AG09319 (cell line): ENCODE measurements at places on chromosomes 3 and 15.

DNA sequence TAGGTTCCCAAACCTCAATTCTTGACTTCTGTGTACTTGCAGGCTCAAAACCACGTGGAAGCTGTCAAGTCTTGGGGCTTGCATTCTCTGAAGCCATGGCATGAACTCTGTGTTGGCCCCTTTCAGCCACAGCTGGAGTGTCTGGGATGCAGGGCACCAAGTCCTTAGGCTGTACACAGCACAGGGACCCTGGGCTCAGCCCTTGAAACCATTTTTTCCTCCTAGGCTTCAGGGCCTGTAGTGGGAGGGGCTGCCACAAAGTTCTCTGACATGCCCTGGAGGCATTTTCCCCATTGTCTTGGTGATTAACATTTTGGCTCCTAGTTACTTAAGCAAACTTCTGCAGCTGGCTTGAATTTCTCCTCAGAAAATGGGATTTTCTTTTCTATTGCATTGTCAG lies 135.4 kb downstream of the ATG7 start:
- no peak for DNase-seq

- DNase-seq: no peak
Measured at GRCh38 chr3:43316783-43317460, 30.6 kb downstream of the SNRK start.

GRCh38 chr3:36494461-36495109 lies 114.3 kb downstream of the STAC start:
- DNase-seq: peak; percentile 82

GRCh38 chr3:150905746-150906145 lies 507 bp upstream of the MINDY4B start:
- no peak for DNase-seq

GRCh38 chr15:31867536-31868442 lies 162.5 kb upstream of the CHRNA7 start:
- DNase-seq: peak; percentile 10

GRCh38 chr3:192260116-192261010 lies 467.0 kb downstream of the FGF12 start:
- DNase-seq: no peak

- no peak for DNase-seq
Measured at GRCh38 chr15:76209942-76210341, 101.3 kb downstream of the ETFA start.

GRCh38 chr3:178054471-178054870 lies 481.8 kb upstream of the KCNMB2 start:
- DNase-seq: no peak

- DNase-seq: no peak
Measured at GRCh38 chr3:194756791-194757325, 71.2 kb downstream of the FAM43A start.

GRCh38 chr3:122315619-122316018 lies 9.4 kb upstream of the CSTA start:
- DNase-seq: no peak

DNA sequence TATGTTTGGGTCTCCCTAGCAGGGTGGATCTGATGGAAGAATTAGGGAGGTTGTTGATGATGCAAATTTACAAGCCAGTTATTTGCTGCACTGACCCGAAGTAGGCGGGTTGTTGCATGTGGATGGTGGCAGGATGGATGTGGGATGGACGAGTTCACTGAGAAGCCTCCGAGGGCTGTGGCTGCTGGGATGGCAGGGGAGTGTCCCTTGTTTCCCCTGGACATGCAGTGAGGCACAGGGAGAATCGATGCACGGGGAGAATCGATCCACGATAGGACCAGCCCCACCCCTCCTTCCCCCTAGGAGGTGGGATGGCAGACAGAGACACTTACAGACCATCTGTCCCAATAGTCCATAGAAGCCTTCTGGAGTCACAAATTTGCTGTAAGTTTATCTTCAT lies 31.0 kb upstream of the KLF13 start:
- DNase-seq: no peak

DNA sequence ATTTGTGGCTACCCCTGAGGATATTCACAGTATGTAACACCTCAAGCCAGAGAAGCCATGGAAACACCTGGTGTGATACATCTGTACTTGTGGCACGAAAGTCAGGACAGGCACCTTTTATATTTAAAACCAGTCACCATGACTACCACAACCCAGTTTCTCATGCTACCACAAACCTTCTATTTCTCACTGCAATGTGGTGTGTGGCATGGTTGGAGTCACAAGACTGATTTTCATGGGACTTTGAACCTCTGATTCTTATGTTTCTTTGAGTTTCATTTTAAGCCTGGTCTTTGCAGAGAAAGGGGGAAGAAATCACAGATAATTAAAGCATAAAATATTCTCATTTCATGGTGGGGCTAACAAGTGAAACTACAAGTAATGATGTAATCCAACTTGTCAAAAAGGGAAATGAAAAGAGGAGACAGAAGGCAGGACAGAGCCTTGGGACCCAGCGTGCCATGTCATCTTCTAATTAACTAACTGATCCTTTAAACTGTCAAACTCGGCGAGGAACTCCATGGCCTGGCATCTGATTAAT lies 175.9 kb downstream of the PDZRN3 start:
- DNase-seq: no peak

DNA sequence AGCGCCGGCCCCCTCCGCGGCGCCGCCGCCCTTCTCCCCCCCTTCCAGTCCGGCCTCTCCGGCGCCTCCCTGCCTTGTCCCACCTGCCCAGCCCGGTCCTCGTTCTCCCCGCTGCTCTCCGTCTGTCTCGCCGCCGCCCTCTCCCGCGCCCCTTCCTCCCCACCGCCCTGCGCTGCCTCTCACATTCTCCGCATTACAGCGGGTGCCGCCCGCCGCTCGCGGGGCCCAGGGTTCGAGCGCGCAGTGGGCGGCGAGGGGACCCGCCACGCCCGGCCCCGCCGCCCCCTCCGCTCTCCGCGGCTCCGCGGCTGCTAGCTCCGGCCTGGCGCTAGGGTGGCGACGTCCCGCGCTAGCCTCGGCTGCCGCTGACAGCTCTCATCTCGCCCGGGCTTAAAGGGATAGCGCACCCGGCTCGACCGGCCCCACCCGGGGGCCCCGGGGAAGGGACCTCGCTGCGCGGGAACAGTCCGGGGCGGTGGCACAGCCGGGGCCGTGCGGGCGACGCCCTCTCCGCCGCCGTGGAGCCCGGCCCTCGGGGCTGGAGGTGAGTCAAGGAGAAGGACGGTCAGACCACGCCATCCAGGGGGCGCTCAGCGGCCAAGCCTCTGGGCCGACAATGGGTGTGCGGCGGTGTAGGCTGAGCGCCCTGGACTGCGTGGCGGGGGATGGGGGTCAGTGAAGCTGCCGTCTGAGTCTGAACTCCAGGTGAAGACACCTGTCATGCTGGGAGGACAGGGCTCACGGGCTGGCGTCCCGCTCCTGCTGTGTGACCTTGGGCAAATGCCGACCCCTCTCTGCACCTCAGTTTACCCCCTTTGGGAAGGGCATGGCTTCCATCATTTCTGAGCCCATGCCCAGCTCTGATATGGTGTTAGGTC lies 187.4 kb upstream of the LINGO1 start:
- no peak for DNase-seq

GRCh38 chr3:17551333-17551732 lies 191.1 kb downstream of the TBC1D5 start:
- peak; percentile 4 for DNase-seq

DNA sequence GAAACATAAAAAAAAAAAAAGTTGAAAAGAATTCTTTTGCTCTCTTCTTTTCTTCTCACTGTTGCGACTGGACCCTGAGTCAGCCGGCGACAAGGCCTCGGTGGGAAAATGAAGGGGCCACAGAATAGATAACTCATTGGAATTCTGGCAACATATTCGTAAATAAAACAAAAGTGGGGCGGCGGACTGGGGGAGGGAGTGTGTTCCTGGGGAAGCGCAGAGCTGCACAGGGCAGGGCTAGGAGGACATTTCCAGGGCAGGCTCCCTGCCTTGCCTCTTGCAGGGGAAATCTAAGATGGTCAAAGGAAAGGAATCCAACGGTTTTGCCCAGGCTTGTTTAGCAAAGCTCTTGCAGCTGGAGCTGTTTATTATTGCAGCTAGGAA lies 1042.8 kb upstream of the NR2F2 start:
- no peak for DNase-seq

GRCh38 chr3:62373215-62373614 lies at the start of gene FEZF2:
FEZF2 (minus strand) TSS chr3:62373550; CDS start chr3:62372868, 682 bp downstream.
- DNase-seq: no peak

- DNase-seq: no peak
Measured at GRCh38 chr3:195260280-195260905, 10.6 kb downstream of the XXYLT1 start.

DNA sequence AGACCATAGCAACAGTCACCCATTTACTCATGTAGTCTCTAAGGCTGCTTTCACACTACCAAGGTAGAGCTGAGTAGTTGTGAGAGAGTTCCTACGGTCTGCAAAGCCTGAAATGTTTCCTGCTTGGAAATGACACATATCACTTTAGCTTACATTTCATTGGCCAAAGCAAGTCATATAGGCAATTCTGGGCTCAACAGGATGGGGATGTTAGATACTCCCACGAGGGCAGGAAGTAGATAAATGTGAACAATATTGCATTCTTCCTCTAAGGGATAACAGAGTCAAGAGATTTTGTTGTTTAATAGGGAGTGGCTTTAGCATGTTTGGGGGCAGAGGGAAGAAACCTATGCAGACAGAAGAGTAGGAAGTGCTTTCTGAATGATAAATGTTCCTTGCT lies 355.6 kb upstream of the THRB start:
- DNase-seq: no peak

- no peak for DNase-seq
Measured at GRCh38 chr3:194714564-194714963, 28.9 kb downstream of the FAM43A start.

DNA sequence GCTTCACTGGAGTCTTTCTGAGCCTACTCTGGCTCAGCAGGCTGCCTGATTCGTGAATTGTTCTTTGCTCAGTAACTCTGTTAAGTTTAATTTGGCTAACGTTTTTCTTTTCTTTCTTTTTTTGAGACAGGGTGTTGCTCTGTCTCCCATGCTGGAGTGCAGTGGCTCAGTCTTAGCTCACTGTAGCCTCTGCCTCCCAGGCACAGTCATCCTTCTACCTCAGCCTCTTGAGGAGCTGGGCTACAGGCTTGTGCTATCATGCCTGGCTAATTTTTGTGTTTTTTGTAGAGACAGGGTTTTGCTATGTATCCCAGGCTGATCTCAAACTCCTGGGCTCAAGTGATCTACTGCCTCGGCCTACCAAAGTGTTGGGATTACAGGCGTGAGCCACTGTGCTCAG lies 165.0 kb downstream of the PEX5L start:
- DNase-seq: no peak

DNA sequence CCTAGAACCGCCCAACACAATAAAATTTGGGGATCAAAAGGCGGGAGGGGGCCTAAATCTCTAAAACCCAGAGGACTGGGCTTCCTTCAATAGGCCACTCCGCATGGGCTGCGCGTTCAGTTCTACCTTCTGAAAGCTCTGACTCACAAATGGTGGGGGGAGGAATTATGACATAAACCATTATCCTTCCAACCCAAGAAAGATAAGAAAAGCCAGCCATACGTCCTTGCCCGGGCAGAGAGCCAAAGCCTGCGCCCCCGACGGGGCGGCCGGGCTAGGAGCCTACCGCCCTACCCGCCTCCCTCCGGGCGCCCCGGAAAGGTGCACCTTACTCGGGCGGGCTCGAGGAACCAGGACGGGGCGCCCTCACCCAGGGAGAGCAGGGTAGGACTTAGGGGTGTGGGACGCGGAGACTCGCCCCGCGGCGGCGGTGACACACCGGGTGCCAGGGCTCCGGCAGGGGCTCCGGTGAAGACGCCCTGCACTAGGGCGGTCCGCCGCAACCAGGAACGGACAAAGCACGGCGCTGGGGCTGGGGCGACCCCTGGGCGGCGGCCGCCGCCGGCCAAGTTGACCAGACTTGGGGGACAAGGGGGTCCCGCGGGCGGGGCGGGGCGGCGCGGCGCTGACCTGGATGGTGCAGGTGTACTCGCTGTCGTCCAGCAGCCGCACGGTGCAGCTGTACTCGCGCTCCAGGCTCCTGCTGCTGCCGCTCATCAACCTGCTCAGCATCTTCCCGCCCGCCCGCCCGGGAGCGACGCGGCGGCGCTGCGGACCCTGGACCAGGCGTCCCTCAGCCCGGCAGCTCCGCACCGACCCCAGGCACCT lies 534 bp downstream of the FRMD5 start:
- DNase-seq: no peak

- no peak for DNase-seq
Measured at GRCh38 chr3:195110647-195111318, 160.2 kb downstream of the XXYLT1 start.

GRCh38 chr3:17840651-17841050 lies 98.2 kb upstream of the TBC1D5 start:
- no peak for DNase-seq
